ENCODE measurements at places on chromosomes 5 and 9.

DNA sequence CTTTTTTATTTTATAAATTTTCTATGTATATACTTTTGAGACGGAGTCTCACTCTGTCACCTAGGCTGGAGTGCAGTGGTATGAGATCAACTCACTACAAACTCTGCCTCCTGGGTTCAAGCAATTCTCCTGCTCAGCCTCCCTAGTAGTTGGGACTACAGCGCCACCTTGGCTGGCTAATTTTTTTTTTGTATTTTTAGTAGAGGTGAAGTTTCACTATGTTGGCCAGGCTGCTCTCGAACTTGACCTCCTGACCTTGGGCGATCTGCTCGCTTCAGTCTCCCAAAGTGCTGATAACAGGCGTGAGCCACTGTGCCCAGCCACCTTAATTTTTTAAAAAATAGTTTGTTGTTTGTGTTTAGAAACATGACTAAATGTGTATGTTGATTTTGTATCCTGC is 76.6 kb downstream of the FBXO4 start:
- DNase-seq, result no peak

GRCh38 chr9:133276923-133277322 is 1.9 kb upstream of the ABO start:
- no peak for DNase-seq

DNA sequence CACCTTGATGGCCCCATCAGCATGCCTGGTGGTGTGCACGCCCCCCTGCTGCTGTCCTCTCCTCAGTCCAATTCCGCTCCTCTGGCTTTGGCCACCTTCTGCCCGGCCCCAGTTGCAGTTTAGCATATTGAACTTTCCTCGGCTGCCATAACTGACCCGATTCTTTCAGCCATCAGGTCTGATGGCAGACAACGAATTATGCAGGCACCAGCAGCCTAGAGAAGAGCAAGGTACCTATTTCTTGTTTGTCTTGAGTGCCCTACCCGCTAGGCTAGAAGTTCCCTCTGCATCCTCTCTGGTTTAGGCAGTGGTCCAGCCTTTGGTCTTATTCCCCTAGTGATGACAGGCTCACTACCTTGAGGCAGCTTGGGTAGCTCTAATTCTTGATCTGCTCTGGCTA is 43.0 kb upstream of the SLC25A51 start:
- no peak for DNase-seq

DNA sequence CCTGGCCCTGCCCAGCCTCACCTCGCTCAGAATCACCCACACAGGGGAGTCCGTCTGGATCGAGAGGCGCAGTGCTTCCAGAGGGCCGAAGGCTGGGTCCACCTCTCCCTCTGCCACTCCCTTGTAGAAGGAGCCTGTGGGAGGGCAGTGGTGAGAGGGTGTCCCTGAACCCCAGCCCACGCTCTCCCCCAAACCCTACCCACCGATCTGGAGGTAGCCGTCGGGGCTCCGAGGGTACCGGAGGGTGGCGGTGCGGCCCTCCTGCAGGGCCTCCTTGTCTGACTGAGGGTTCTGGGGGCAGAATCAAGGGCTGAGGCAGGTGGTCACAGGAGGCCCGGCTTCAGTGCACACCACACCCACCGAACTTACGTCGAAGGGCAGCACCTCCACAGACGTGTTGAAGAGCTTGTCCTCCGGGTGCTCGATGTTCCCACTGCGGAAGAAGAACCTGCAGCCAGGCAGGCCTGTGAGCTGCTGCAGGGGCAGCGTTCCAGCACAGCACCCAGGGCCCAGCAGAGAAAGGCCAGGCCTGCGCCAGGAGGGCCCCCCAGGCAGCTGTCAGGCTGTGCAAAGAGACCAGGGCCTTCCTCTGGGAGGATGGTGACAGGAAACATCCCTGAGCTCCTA is 4.5 kb downstream of the LTC4S start:
- DNase-seq, result no peak

DNA sequence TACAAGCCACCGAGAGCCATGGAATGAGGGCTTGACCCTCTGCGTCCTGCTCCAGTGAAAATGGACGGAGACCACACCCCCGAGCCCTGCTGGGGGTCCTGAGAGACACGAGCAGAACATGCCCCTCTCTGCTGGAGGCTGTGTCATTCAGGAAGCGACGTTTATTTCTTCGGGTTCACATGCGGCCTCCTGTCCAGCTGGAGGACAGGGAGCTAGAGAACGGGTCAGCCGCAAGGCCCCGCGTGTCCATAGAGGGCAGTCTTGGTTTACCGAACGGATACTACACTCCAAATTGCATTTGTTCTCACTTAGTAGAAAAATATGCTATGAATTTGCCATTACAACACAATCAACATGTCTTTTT is 36.1 kb downstream of the MRPL36 start:
- peak; percentile 51 for DNase-seq

DNA sequence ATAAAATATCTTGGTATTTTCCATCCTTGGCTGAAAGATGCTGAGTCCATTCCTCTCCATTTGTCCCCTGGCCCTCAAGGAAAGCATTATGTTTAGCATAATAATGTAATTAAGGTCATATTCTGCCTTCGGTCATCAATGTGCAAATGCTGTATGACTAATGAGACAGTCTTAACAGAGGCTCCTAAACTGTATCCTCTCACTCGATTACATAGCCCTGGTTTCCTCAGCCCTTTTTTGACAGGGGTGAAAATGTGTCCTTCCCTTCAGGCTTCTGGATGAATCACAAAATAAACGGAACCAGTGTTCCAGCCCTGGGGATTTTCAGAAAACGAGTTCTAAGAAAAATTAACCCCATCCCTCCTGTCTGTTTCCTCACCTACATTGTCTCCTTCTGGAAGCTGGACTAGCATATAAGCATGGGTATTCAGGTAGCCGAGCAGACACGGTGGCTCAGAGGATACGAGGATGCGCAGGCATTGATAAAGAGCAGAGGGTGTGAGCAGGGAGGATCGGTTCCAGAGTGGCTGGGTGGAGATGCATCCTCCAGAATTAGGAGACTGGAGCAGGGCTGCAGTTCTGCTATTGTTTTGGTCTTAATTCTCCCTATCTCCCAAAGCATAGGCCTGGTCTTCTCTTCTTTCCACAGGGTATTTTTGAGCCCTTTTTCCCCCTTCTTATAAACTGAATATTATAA is 742.9 kb downstream of the TLR4 start:
- DNase-seq, result no peak

All from erythroblast (primary cell).